ENCODE measurements at places on chromosomes 7 and 10.
A peak's percentile ranks its signal among the peaks of the same experiment; 100 is the strongest.

GRCh38 chr10:70903262-70903921 is 15.0 kb upstream of the PCBD1 start:
- peak; percentile 11 for DNase-seq

- no peak for DNase-seq
These were observed 741.7 kb upstream of the GALNT17 start for GRCh38 chr7:70390251-70390650.

DNA sequence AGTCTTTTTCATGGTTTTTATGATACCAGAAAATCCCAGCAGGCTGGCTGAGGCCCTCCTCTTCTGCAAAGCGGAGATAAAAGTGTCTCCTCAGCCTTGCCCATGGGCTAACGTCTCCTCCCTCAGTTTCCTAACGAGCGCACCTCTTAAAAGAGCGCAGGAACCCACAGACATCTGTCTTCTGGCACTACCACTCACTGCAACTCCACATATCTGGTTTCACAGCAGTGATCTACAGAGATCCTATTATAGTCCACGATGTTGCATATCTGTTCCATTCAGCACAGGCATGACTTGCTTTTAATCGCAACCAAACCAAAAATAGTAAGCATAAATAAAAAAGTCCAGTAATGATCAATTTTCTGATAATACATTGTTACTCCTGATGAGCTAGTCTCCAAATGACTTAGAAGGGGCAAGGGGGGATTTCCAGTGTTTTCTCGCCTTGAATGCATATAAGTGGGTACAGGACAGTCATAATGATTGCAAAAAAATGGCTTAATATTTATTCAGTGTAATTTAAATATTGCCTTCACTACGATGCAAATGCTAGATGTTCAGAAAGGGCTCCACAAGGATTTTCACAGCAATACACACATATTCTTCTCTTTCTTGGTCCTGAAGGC is 20.9 kb downstream of the ANKRD22 start:
- DNase-seq = no peak

DNA sequence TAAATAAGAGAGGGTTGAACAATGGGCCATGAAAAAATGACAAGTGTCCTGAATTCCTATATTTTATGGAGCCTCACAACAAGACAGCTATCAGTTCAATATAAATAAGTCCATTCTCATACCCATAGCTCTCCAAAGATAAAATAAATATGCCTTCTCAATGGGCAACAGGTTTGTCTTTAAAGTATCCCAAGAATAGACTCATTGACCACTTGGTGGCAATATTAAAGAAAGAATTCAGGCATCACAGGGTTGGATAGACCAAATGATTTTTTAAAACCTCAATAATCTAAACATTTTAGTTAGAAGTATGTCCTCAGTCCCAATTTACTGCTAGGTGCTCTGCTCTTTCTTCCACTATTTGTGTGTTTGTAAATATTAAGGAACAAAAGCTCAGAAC is 165.1 kb upstream of the WNT16 start:
- DNase-seq = no peak

GRCh38 chr10:52252307-52252706 is 61.8 kb upstream of the DKK1 start:
- DNase-seq = no peak

GRCh38 chr10:88687853-88688467 is 18.1 kb upstream of the LIPK start:
- peak; percentile 6 for DNase-seq

- no peak for DNase-seq
These were observed 572 bp upstream of the BHLHA15 start for GRCh38 chr7:98210513-98211220.

DNA sequence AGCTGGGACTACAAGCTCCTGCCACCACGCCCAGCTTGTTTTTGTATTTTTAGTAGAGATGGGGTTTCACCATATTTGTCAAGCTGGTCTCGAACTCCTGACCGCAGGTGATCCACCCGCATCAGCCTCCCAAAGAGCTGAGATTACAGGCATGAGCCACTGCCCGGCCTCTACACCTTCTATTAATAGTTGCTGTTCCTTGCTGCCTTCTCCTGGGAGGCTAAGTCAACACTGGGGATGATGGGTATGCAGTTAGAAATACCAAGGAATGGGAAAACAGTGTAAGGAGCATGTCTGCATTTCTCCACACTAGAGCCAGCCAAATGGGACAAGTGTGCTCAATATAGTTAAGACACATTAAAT is 97.3 kb upstream of the PDLIM1 start:
- DNase-seq = no peak

DNA sequence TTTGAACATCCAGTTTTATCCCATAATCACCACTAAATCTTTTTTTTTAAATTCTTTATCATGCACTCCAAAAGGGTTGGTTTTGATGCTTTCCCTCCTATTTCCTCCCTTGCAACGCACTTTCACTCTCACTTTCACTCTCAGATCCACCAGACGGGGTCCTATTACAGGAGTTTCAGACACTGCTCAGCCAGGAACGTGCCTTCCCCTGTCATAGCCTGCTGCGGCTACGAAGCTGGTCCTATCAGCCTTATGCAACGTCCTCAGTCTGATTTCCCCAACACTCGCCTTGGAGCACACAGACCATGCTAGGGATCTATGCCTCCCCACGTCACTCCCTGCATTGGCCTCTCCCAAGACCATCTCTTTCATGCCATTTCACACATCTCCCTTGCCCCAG is 23.4 kb downstream of the ZPBP start:
- DNase-seq = peak; percentile 32

Data from immature natural killer cell (primary cell).